ENCODE measurements at places on chromosomes 16 and 17.

DNA sequence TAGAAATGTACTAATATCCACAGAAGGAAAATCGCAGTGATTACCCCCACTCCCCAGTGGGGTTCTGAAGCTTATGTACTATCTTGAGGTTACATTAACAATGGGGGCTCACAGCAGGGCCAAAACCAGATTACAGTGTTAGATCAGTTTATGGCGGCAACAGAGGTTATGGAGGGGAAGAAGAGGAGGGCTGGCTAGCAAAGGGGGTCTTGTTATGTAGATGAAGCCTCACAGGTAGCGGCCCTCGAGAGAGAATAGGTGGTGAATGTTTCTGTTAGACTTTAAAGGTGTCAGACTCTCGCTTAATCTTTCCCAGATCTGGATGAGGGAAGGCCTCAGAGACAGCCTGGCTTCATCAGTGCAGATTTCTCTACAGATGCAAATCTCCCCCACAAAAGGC is 22.2 kb downstream of the RNF112 start:
- DNase-seq, result no peak

- DNase-seq, result no peak
These were observed 6.0 kb upstream of the CCL2 start for GRCh38 chr17:34249061-34249460.

GRCh38 chr17:83009414-83010205 is 69.8 kb upstream of the METRNL start:
- no peak for DNase-seq

DNA sequence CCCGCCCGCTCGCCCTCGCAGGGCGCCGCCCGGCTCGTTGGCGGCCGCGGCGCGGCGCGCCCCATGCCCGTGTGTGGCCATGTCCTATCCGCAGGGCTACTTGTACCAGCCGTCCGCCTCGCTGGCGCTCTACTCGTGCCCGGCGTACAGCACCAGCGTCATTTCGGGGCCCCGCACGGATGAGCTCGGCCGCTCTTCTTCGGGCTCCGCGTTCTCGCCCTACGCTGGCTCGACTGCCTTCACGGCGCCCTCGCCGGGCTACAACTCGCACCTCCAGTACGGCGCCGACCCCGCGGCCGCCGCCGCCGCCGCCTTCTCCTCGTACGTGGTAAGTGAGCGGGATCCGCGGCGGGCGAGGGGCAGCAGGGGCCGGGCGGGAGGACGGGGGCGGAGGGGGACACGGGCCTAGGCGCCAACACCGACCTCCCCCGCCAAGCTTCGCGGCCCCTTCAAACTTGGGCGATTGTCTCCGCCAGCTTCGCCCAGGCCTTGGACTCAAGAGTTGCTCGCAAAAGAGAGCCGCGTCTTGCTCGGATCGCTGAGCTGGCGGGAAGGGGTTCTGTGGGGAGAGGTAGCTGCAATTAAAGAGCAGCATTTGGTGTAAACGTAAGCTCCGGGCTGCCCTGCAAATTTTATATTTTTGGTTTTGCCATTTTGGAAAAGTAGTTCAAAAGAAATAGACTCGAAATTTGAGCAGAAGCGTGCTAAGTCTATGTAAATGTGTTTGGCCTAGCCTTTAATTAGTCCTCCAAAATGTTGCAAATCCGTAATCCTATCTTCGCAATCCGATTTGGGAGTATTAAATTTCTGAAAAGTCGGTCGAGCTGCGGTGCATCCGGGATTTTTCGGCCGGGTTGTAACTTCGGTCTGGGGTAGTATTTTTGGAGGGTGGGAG is 702 bp downstream of the IRX5 start:
- no peak for DNase-seq

GRCh38 chr16:47392081-47392480 is 68.8 kb downstream of the ITFG1 start:
- DNase-seq, result no peak

DNA sequence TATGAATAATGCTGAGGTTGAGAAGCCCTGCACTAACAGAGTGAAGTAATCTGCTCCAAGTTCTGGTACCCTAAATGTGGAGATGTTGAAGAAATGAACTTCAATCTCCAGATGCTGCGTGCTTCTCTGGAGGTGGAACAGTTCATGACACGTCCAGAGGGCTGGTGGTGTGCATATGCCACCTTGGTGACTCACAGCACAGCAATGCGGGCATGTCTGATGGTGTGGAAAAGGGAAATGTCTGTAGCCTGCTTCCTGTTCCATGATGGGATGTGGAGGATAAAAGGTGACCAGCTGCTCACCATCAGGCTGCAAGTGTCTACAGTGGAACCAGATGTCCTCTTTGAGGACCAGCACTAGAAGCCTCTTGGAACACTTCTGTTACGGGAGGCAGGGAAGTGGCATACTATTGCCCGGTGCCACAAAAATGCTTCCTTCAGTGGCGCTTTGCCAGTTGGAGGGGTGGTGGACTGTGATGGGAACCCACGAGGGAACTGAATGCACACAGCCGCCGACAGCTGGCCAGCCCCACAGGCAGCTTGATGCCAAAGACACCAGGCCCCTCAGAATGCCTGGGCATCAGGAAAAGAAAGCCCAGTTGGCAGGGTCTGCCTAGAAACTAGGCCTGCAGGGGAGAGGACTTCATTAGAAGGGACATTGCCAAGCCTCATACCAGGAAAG is 19.9 kb downstream of the SNX11 start:
- DNase-seq, result no peak

- no peak for DNase-seq
These were observed 70.9 kb upstream of the KIFC3 start for GRCh38 chr16:57873218-57873617.

DNA sequence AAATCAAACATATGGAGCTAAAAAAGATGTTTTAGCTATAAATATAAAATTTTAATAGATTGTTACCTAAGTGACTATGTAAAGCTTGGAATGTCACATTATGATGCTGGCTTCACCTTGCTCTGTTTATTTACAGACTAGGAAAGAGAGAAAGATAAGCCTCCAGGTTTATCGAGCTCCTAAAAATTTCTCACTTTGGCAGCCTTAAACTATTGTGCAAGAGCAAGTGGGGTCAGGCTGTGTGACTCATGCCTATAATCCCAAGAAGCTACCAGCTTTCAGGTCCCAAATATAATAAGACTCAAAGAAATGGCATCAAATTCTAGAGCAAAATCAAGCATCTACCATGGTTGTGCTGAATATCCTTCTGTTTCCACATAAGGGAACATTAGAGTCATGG is 34.3 kb upstream of the PRSS54 start:
- no peak for DNase-seq

- DNase-seq, result peak; percentile 57
These were observed at the start of gene SEZ6L2 for GRCh38 chr16:29899516-29900101. Gene SEZ6L2, minus strand, starts transcription at chr16:29899550. Its CDS starts 531 bp downstream, at chr16:29899019.

DNA sequence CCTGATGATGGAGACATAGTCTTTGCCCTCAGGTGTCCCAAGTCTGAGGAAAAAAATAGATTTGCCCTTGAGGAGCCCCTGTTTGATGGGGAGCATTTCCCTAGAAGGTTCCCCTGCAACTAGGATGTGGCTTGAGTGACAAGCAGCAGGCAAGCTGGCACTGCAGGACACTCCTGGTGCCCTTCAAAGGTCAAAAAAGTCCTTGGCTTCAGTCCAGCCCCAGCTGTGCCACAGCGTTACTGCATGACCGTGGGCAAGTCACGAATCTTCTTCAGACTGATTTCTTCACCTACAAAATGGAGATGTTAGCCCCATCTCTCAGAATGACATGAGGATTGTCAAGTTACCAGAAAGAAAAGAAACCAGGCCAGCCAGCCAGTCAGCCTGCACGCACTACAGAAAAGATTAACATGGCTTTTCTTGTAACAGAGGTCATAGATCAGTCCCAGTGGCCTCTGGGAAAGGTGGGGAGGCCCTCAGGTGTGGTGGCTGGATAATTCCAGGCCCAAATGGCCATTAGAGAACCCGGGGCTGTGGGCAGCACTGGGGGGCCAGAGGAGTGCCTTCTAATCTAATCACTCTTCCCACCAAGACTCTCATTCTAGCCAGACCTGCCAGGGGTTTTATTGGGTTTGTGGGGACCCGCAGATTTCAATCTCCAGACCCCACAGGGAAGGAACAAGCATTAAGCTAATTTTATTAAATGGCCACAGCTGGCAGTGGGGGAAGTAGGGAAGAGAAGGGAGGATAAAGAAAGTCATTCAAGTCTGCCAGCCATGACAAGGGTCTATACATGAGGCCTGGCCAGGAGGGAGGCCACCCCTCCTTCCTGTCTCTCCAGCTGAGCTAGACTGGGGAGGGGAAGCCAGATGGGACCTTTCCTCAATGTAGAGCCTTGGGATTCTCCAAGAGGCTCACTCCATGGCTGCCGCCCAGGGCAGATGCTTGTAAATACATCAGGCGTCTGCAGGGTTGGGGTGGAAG is 9.7 kb upstream of the KIF18B start:
- no peak for DNase-seq

- DNase-seq, result no peak
These were observed 53.4 kb downstream of the NUP93 start for GRCh38 chr16:56783344-56783743.

DNA sequence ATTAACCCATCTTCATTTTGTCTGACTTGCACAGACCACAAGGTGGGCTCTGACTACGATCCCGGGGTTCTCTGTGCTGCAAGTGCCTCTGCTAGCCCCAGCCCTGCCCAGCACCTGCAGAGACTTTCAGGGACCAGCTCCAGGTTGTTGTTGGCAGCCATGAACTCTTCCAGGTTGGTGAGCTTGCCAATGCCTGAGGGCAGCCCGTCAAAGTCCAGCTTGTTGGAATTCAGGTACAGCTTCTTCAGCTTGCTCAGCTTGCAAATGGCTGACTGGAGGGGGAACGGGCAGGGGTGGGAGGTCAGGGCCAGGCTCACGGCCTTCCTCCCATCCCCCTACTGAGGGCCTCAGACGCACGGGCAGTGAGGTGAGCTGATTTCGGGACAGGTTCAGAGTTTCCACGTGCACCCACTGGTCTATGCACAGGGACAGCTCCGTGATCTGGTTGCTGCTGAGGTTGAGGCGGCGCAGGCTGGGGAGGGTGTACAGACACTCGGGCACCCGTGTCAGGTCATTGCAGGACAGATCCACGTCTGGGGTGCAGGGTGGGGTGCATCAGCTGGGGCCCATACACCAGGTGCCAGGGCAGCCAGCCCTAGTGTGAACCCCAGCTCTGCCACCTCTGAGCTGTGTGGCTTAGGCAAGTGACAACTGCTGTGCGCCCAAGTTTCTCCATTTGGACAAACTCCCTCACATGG is 5.2 kb downstream of the FLII start:
- no peak for DNase-seq

DNA sequence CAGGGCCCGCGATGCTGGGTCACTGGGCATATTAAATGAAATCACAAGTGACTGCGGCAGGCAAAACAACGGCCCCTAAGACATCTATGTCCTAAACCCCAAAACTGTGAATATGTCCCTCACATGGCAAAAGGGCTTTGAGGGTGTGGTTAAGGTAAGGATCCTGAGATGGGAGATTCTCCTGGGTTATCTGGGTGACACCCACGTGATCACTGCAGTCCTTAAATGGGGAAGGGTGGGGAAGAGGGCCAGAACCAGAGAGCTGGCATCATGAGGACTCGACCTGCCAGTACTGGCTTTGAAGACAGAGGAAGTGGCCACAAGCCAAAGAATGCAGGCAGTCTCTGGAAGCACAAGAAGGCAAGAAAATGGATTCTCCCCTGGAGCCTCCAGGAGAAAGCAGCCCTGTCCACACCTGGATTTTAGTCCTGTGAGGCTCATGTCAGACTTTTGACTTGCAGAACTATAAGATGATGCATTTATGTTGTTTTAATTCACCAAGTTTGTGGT is 12.5 kb downstream of the COTL1 start:
- no peak for DNase-seq

DNA sequence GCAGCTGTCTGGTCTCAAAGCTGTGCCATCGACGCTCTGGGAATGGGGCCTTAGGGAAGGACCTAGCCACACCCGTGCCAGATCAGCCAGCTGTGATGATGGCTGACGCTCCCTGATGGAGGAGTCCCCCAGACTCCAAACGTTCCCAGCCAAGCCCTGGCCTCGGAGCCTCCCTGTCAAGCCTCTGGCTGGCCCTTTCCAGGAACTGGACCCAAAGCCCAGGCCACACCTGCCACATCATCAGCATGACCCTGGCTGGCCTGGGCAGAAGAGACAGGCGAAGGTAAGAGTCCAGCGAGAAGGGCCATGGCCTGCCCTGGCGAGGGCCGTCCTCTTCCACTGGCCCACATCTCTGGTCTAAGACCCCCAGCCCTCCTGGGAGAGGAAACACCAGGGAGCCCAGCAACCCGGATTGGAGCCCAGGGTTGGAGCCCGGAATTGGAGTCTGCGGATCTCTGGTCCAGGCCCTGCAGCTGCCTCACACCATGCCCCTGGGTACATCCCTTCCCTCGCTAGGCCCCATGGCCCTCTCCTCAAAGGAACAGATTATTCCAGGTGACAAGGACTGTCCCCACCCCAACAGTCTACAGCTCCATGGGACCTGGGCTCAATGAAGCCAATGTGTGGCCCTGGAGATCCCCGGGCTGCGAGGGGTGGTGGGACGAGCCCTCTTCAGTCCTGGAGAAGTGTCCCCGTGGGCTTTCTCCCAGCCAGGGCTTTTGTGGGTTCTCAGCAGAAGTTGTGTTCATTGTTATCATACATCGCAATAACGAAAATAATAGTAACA is 105.1 kb upstream of the TNRC6C start:
- DNase-seq, result no peak

- no peak for DNase-seq
These were observed 15.7 kb downstream of the CRLF3 start for GRCh38 chr17:30808785-30809286.

DNA sequence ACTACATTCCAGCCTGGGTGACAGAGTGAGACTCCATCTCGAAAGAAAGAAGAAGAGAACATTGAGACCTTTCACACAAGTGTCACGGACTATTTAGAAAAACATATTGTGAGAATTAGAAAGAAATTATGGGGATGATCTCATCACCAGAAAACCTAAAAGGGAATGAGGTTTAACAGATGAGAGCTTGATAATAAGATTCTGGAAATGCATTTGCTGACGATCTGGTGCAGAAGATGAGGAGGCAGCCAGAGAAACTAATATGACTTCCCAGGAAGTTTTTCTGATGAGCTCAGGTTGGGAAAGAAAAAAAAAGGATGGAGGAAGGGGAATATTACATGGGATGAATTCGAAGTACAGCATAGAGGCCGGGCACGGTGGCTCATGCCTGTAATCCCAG is 10.8 kb upstream of the APOH start:
- DNase-seq, result no peak

- DNase-seq, result no peak
These were observed 25.1 kb downstream of the PLCG2 start for GRCh38 chr16:81804134-81804610.

GRCh38 chr17:44210342-44211192 is 8.9 kb downstream of the UBTF start:
- DNase-seq, result peak; percentile 83

- no peak for DNase-seq
These were observed 42.5 kb downstream of the KCNJ12 start for GRCh38 chr17:21418446-21419298.

GRCh38 chr16:14491861-14492529 is 138.1 kb downstream of the PARN start:
- no peak for DNase-seq

All from stimulated activated CD8-positive, alpha-beta memory T cell treated with anti-CD3 and anti-CD28 coated beads, Interleukin-7, amount 100 ng/mL, for 1 hour (primary cell).